ENCODE measurements at places on chromosomes 11 and 22.
A peak's percentile ranks its signal among the peaks of the same experiment; 100 is the strongest.

GRCh38 chr11:75626889-75627529, 41.8 kb downstream of the MAP6 start:
- no peak for DNase-seq

DNA sequence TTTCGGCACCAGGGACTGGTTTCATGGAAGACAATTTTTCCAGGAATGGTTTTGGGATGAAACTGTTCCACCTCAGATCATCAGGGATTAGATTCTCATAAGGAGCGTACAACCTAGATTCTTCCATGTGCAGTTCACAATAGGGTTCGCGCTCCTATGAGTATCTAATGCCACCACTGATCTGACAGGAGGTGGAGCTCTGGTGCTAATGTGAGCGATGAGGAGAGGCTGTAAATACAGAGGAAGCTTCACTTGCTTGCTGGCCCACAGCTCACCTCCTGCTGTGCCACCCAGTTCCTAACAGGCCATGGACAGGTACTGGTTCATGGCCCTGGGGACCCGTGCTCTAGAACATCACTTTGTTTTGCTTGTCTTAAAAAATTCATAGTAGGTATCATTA, 41.8 kb upstream of the AMPD3 start:
- DNase-seq: peak; percentile 71

GRCh38 chr22:46224898-46225290, 25.2 kb downstream of the CDPF1 start:
- no peak for DNase-seq

DNA sequence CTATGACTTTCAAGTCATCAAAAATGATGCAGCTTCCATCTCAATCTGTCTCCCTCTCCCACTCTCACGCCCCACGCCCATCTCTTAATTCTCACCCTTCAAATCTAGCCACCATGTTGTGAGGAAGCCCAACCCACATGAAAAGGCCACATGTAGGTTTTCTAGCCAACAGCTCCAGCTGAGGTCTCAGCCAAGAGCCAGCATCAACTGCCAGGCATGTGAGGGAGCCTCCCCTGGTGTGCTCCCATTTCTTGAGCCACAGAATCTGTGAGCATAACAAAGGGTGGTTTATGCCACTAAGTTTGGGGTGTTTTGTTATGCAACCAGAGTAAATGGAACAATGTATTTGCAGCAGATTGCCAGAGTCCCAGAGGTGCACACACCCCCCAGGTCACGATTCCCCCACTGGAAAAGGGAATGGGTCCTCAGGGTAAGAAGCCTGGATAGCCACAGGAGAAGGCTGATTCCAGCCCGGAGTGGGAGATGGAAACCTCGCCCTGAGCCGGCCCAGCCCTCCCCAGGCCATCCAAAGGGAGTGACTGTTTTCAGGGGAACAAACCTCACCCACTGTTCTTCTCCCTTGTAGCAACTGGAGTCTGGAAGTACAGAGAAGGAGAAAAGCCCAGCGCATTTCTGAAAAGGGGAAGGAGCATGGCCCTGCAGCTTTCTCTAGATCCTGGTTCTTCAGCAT, 20.0 kb upstream of the LINC01488 start:
- DNase-seq: no peak

DNA sequence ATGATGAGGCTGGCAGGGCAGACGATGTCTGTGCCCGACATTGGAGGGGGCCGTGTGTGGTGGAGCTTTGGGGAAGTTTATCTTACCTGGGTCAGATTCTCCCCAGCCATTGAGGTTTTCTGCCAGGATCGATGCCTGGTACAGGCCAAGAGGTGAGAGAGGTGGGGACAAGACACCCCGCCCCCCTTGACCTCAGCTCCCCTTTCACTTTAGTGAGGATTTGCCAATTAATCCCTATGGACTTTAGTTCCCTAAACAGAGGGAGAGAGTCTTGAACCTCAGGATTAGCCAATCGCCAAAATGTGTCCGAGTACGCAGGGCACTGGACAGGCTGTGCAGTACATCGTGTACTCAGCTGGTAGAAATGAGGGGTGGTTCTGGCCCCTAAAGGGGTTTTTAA, 541 bp downstream of the HORMAD2 start:
- no peak for DNase-seq

DNA sequence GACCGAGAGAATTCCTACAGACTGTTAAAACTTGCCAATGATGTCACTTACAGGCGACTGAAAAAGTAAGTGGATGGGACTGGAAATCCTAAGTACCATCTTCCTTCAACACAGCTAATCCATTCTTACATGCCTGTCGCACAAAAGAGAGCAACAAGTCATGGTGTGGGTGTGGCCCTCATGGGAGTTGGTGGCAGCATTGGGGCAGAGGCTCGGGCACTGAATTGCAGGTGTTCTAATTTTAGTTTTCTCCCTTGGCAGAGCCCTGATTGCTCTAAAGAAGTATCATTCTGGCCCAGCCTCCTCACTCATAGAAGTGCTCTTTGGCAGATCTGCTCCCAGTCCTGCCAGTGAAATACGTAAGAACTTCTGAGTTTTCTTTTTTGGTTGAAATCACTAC, 4.6 kb downstream of the IGHMBP2 start:
- DNase-seq: no peak

All from MV-4-11 (cell line).